Activated CD4-positive, alpha-beta T cell treated with anti-CD3 and anti-CD28 coated beads, Interleukin-10, Interleukin-2, amounts not matched to agents 100 ng/mL and 50 ng/mL, durations not matched to agents 16 hours and 8 hours (primary cell): ENCODE measurements at places on chromosomes 6 and 20.
A peak's percentile ranks its signal among the peaks of the same experiment; 100 is the strongest.

DNA sequence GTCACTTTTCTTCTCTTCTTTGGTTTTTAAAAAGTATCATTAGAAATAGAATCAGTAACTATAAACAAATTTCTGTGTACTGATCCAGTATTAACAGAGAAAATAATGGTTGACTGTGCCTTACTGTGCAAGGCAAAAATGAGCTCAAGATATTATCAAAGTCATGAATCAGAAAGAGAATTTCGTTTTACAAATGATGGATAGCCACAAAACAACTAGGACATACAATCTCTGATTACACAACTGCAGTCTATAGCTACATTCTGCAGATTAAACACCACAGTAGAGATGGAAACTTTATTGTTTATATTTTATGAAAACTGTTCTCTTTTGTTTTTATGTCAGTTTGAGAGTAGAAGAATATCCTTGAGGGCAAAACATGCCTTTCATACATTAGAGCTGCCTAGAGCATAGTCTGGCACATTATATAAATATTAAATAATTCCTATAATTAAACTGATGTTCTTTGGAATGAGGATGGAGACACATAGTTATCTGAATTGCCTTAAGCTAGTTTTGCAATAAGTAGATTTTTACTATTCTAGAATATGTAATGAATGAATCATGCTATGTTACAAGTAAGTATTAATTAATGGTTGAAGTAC is 333.1 kb downstream of the LAMA2 start:
- no peak for DNase-seq

DNA sequence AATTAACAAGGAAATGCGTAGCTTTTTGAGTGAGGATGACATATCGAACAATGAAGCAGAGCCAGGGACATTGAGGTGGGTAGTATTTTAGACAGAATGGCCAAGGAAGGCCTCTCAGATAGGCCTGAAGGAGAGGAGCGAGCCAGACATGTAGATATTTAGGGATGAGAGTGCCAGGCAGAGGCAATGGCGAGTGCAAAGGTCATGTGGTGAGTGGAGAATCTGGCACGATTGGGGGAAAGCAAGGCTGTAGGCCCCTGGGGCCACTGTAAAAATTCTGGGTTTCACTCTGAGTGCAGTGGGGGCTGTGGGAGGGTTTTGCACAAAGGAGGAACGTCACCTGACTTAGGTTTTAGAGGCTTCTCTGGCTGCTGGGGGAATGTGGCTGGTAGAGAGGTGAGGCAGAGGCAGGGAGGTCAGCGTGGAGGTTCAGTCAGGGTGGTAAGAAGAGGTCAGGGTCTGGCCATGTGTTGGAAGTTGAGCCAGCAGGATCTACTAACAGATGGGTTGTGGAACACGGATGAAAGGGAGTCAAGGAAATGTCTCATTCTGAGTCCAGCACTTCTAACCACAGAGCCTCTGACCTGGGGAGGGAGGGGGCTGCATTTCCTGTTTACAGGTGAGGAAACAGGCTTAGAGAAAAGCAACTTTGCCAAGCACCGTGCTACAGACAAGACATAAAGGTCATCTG is 11.3 kb downstream of the SIRPA start:
- DNase-seq: no peak

- no peak for DNase-seq
Measured at GRCh38 chr20:42635699-42636411, 553.9 kb downstream of the PTPRT start.

DNA sequence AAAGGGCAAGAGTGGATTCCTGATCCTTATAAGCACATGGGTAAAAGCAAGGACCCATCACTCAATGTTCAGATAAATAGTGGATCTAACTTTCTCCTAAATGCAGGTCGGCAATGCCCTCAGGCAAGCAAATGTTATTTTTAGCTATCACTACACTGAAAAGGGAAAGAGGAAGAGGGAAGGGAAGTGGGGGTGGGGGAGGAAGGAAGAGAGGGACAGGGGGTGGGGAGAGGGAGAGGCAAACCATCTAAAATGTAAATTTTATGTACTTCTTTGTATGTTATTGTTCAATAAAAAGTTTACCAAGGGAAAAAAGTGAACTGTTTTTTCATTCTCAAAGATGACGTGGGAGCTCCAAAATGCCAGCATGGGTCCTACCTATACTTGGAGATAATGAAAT is 44.2 kb downstream of the CHD6 start:
- no peak for DNase-seq

DNA sequence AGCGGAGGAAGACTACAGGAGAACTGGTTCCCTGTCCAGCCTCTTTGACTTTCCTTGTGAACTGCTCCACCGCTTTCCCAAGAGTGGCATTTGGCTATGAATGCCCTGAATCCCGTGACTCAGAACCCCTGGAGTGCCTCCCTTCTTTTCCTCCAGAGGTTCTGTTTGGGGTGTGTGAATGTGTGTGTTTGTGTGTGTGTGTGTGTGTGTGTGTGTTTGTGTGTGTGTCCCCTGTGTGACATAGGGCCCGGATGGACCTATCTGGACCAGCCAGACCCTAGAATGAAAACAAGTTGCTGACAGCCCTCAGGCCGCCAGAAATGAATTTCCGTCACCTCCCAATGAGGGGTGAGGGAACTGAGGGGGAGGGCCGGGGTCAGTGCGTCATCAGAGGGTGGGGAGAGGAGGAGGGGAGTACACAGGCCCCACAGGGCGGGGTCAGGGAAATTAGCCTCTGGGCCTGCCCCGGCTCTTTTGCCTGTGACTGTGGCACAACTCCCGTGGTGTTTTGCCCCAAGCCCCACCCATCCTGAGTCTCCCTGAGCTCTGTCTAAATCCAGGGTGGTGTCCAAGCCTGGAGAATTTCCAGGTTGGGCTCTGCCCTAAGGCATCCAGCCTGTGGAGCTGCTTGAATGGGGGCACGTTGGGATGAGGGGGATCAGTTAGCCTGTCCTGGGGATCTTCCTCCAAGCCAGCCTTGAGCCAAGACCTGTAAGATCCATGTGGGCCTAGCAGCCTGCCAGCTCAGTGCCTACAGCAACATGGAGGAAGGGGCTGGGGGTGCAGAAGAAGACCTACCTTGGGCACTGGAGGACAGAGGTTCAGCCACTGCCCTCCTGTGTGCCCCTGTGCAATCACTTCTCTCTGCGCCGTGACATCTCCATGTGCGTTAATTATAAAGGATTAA is 15.2 kb upstream of the MRPS18A start:
- DNase-seq: no peak

GRCh38 chr6:115899730-115900282 is 160.9 kb downstream of the FRK start:
- no peak for DNase-seq

GRCh38 chr20:34536798-34537394 is 20.7 kb downstream of the DYNLRB1 start:
- peak; percentile 52 for DNase-seq

DNA sequence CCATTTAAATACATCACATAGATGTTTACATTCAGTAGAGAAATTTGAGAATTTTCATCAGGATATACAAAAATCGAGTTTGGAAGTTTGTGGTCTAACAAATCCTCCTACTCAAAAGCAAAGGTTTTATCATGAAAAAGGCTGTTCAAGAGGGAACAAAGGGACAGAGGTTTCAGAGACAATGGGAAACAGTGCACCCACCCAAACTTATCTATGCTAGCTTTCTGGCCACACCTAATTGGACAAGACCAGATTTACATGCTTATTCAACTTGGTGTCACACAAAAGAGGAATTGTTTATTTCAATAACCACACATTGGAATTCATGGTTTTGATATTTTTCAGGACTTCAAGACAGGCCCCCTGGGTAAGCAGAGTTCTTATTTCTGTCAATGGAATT is 28.4 kb upstream of the RSPO3 start:
- no peak for DNase-seq

DNA sequence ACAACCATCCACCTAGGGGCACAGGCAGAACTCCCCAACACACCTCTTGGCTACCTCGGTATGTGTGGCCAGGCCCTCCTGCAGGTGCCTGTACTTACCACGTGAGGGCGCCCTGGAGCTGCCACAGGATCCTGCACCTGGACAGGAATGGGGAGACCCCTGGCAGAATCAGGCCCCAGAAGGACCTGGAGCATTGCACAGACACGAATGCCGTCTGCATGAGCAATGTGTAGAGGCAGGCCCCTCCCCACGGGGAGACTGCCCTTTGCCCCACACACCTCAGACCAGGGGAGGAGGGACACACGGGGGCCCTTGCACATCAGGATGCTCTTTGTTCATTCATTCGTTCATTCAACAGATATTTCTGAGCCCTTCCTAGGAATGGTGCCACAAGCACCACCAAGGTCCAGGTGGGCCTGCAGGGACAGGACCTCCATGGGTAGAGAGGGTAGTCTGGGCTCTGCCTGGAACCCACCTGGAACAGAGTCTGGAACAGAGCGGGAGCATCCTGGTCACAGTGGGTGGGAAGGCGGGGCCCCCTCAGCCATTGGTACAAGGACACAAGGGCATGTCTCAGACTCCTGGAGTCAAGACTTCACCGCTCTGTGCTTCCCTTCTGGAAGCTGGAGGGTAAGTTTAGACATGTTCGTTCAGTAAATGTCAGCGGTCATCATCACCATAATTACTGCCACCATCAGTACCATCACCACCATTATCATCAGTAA is 32.3 kb downstream of the YTHDF1 start:
- DNase-seq: peak; percentile 58

DNA sequence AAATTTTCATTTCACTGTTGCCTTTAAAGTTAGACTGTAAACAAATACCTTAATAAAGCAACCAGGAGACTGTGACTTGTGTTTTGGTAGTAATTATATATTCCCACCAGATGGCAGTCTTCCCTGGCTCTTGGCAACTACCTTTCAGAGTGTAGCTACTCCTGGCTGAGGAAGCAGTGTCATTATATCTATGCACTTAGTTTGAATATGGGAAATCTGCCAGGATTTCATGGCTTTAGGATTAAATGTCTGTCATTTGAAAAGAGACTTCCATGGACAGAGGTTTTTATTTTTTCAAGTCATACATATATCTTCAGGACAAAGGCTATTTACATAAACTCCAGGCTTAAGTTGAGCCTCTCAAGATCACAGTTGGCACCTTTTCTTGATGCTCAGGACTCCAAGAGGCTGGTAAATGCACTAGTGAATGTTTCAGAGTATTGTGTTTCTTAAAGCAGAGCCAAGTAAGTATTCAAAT is 160.1 kb downstream of the C6orf58 start:
- DNase-seq: peak; percentile 73

- no peak for DNase-seq
Measured at GRCh38 chr6:129009851-129010250, 126.9 kb downstream of the LAMA2 start.

DNA sequence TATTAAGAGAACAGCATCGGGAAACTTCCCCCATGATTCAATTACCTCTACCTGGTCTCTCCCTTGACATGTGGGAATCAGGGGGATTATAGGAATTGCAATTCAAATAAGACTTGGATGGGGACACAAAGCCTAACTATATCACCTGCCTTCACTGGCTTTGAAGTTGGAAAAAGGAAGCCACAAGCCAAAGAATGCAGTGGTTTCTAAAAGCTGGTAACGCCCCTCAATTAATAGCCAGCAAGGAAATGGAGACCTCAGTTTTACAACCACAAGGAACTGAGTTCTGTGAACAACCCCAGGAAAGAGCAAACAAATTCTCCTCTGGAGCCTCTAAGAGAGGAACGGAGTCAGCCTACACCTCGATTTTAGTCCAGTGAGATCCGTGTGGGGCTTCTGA is 244.1 kb downstream of the TFAP2A start:
- DNase-seq: no peak

DNA sequence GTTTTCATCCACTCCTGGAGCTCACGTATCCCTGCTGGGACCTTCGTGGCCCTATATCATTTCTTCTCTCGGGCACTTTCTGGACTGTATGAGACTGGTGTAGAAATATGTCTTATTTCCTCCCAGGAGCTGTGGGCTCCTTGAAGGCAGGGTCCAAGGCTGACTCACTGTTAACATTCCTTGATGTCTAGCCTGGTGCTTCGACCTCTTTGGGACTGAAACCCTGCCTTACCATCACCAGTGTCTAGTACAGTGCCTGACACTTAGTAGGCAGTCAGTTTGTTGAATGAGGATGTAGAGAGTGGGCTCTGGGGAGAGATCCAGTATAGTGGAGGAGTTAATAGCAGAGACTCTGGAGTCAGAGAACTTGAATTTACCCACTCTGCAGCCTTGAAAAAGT is 23.6 kb downstream of the POFUT1 start:
- DNase-seq: no peak

- DNase-seq: no peak
Measured at GRCh38 chr6:152416652-152417051, 220.5 kb downstream of the SYNE1 start.

DNA sequence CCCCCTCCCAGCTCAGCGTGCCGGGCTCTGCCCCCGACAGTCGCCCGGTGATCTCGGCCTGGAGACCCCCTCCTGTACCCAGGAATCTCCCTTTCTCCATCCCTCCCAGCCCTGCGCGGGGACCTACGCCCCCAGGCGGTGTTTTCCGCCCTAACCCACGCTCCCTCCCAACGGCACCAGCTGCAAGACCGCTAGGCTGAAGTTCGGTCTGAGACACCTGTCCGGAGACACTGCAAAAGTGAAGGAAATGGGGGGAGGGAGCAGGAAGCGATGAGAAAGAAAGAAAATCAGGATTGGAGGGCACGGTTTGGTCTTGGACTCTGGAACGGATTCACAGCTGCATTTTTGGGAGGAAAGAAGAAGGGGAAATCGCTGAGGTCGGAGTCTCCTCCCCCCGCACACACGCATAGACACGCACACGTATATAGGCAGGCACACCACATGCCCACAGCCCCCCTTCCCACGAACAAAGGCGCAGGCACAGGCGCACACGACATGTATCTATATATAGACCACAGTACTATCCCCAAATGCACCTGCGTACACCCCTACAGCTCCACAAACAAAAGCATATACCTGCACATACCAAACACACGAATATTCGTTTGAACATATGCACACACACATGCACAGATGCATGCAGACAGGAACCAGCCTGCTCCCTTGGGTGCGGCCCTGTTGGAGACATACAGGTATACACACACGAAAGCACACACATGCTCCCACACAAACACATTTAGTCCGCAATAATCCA is 1.0 kb downstream of the SLC32A1 start:
- no peak for DNase-seq

DNA sequence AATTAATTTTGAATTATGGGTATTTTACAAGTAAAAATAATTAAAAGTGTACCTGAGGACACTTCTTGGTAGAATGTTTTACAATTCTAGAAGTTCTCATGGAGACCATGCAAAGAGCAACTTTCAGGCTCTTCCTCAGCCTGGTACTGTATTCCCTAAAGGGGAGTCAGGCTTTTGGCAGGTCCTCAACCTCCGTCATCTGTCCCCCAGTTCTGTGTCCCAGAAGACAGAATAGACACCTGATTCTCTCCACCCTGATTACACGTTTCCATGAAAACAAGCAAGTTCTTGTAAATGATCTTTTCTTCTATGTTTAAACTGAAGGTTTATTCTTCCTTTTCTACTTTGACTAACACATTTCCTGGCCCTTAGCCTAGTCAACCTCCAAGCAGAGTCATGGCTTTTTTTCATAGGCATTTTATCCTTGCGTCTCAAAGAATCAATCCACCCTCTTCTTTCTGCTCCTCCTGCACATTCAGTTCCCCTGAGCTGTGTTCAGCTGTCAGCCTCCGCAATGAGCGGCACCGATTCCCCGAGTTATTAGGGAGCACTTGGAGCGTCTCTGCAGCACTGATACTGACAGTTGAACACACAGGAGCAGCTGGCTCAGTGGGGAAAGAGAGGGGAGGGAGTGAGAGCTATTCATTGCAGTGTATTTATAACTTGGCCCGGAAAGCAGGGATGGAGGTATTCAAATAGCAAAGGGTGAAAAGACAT is 1082.4 kb upstream of the MAP3K7 start:
- no peak for DNase-seq

GRCh38 chr6:79610306-79611009 is 20.7 kb upstream of the SH3BGRL2 start:
- DNase-seq: no peak
